HEK293T (cell line): ENCODE measurements at places on chromosomes 6 and 20.

GRCh38 chr6:88813045-88813444, 150.4 kb downstream of the RNGTT start:
- peak; percentile 10 for DNase-seq

- no peak for DNase-seq
Measured at GRCh38 chr6:155263373-155264063, at the start of gene CLDN20. TSS of gene CLDN20 (plus strand) at chr6:155264013. CDS start at chr6:155275720, 11,707 bp downstream.

DNA sequence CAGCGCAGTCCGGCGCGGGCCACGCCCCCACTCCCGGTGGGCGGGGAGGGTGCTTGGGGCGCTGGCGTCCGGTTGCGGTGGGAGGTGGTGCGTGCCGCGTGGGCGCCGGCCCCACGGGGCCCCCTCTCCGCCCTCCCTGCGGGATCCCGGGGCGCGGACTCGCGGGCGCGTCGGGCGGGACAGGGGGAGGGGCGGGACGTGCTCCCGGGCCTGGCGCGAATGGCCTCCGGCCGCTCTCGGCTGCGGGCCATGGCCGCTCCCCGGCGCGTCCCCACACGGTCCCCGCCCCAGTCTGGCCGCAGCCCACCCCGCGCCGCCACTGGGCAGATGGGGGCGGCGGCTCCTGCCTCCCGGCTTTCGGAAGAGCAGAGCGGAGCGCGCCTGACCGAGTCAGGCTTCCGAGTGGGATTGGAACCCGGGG, 771 bp upstream of the PPP1R3G start:
- DNase-seq, result peak; percentile 42

DNA sequence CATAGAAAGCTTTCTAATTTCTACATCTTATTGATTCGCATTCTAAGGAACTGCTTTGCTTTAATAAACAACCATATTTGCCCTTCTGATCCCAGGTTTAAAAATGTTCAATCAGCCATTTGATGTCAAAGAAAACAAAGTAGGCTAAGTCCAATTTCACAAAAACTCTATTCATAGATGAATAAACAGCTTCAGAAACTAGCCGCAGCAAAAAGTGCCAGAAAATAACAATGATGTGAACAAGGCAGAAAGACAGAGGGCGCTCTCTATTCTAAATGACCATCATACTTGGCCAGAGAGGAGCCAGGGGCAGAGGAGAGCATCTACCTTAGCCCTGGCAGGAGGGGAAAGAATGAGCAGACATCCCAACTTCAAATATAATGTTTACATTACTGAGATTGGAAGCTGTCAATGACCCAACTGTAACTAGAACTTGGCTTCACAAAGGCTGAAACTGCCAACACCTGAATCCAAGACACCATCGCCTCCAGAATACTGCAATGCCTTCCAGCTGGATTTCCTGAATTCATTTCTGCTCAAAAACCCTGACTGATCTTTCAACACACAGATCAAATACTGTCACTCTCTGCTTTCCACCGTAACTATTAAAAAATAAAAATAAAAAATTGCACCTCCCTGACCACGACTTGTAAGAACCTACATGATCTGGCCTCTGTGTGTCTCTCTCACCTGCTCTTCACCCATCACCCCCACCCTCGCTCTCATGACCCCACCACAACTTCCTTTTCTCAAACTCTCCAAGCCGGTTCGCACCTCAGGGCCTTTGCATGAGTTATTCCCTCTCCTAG, 9.5 kb downstream of the CNKSR3 start:
- DNase-seq, result peak; percentile 59

DNA sequence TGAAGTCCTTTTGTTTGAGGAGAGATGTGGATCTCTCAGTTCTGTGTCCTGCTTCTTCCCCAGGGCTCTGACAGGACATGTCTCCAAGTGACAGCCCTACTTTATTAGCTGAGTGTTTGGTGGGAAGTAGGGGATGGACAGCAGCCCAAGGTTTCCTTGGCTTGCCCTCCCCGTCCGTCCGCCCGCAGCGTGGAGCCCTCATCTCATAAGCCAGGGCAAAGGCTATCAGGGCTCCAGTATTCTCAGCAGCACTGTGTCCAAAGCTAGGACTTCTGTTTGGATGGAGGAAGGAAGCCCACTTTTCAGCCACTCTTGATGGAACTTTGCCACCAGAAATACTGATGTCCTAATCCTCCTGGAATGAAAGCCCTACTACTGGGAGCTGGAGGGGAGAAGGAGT, 13.6 kb downstream of the CDC5L start:
- no peak for DNase-seq

DNA sequence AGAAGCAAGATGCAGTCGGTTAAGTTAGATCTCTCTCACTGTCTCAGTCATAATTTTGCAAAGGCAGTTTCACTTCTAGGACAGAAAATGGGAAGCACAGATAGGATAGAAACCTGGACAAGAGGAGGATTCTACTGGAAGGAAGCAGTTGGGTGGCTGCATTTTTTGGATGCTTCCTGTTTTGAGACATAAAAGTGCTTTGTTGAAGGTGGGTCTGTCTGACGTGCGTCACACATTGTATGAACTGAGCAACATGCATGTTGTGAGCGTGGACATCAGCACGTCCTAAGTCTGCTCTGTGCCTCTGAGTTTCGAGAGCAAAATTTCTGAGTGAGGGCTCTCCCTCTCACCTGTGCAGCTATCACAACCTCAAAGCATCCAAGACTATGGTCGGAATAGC, 68.7 kb upstream of the SNX9 start:
- no peak for DNase-seq

DNA sequence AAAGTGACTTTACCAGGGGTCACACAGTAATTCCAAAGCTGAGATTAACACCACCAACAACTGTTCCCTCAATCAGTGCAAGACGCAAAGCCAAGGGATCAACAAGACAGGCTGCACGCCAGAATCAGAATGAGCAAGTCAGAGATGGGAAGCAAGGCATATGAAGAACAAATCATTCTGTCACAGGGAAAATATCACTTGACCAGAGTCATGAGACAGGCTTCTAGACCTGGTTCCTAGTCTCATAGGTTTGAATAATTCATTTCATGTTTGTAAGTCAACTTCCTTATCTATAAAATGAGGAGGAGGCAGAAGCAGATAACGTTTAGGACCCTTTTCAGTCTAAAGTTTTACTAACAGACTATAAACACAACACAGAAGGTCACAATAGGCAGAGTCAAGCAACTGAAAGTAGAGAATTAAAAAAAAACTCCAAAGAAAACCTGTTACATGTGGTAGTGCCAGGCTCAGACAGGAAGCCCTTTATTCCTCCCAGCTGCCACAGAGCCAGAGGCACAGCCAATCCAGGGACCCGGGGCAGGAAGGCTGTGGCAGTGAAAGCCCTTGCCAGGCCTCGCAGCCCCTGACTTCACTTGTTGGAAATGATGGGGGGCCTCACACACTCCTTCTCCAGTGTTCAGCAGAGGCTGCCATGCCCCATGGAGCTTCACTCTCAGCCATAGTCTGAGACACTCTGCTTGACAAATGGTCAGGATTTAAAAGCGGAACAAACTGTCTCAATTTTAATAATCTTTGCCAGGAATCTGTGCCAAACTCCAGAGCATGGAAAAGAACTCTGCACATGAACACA, 29.2 kb upstream of the DST start:
- DNase-seq, result no peak

GRCh38 chr6:149862922-149863697, 1.0 kb downstream of the LRP11 start:
- DNase-seq, result peak; percentile 64

- peak; percentile 57 for DNase-seq
Measured at GRCh38 chr20:19205981-19206396, 6.5 kb upstream of the SLC24A3 start.

DNA sequence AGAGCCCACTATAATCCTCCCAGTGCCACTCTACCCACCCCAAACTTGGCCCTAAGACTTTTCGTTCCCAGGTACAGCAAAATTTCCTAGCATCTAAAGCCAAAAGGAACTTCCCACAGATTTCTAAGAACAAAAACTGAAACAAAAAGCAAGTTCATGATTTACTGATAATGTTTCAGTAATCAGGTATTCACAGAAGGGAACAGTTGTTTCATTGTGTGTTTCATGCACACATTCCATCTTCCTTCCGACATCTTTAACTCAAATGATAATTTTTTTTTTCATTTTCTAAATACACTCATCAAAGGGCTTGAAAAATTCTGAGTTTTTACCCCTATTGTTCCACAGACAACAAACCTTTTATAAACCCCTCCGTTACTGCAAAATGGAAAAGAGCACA, 6.0 kb upstream of the BTN1A1 start:
- no peak for DNase-seq

DNA sequence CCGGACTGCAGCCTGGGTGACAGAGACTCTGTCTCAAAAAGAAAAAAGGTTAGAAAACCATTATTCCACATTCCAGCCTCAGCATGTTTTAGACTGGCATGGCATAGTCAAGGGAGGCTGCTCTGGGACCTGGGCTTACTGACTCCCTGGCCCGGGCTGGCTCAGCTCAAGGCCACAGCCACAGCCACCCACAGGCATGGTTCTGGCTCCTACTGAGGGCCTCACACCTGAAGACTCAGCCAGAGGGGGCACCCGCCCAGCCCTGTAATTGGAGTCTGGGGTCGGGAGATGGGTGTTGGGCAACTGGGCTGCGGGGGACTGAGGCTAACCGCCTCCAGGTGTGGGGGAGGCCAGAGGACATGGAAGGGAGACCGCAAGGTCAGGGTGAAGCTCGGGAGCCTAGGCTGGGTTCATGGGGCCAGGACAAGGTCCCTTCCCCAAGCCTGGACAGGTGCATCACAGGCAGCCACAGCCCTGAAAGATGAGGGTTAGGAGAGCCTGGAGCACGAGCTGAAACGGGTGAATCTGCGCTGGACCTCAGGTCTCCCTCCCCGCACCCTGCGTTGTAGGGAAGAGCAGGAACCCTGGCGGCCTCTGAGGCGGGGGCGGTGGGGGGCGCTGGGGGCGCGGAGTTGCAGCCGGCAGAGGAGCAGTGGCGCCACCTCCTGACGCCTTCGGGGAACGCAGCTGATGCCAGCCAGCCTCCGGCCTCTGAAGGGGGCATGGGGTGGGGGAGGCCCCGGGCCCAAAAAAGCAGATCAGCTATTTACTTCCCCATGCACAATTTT, 67.7 kb upstream of the SRSF6 start:
- DNase-seq, result peak; percentile 51

GRCh38 chr20:63125838-63126601, 89.9 kb downstream of the YTHDF1 start:
- no peak for DNase-seq

DNA sequence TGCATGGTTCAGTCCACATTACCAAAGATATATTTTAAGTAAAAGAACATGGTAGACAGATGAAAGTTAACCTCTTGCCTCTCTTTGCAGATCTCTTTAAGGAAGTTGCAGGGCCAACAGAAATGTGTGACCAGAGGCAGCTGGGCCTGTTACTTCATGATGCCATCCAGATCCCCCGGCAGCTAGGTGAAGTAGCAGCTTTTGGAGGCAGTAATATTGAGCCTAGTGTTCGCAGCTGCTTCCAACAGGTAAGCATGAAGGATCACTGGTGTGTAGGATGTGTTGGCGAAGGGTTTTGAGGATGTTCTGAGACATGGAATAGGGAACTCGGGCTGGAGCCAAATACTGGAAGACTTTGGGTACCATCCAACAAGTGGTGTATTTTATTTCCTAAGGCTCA, 508.6 kb downstream of the UTRN start:
- no peak for DNase-seq

GRCh38 chr6:169293196-169293595, 39.5 kb upstream of the THBS2 start:
- no peak for DNase-seq

GRCh38 chr20:42308171-42308570, 690.0 kb upstream of the CHD6 start:
- no peak for DNase-seq

DNA sequence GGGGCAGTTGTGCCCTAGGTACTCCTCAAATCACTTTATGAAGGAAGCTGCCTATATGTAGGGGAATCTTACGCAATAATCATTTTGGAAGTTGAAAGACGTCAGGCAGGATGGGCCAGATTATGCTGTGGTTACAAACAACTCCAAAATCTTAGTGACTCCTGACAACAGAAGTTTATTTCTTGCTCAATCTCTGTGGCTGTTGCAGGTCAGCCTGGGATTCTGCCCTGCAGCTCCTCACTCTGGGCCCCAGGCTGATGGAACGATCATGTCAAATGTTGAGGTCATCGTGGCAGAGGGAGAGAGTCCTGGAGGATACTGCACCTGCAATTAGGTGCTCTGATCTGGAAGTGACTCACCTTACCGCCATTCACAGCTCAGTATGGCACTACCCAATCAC, 88.4 kb downstream of the ZDHHC14 start:
- no peak for DNase-seq

DNA sequence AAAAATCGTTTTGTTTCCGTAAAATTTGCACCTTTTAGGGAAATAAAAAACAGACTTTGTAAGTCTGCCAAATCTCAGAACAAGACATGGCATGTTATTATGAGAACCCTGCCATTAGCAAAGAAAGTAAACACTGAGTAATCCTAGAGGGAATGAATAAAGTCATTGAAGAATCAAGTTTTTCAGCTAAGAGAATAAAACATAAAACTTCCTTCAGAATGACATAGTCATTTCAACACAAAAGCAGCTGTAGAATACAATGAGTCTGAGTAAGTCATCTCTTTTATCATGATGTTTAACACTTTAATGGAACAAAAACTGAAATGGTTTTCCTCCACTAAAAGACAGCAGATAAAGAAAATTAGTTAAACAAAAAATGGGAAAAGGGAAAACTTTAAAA, 10.3 kb upstream of the DST start:
- no peak for DNase-seq

DNA sequence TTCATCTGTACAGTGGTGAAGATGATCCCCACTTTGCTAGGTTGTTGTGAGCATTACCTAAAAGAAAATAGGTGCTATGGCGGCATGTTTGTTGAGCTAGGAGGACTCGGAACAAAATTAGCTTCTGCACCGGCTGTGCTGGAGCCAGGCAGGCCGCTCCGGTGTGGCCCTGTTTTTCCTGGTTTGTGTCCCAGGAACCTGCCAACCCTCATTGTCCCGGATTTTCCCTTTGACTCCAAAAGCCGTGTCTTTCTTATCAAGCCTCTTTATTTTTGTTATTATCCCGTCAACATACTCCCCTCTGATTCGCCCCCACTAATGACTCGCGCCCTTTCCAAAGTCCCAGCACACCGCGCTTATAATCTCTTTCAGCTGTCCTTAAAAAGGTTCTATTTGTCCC, 117.0 kb downstream of the MYLK4 start:
- no peak for DNase-seq

DNA sequence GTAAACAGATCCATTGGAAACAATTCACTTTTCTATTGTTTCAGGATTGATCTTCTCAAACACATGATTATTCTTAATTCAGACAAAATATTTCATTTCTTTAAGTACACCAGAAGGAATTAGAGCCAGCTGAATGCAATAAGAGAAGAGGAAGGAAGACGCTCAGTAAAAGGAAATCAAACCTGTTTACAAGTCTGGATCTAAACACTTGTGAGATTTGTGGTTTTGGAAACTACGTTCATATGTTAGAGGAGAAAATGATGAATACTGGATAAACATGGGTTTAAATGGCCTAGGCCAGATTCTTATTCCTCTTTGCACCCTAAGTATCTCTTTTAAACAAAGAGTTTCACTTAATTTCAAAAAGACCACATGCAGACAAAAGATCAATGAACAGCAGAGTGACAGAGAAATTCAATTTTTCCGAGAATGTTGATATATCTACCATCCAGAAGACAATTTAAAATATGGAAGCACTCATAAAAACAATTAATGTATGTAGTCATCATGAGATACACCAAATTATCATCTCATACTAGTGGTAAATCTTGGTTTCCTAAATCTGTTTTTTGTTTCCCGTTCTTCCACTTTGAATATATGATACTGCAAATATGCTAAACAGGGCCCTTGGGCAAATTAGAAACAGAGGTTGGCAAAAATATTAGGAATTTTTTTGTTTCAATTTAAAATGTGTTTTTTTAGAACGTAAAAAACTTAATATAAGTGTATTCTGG, 703.5 kb upstream of the CITED2 start:
- DNase-seq, result no peak

- no peak for DNase-seq
Measured at GRCh38 chr20:44054118-44054517, 132.9 kb downstream of the JPH2 start.
